Bone marrow (tissue), 2 donors: ENCODE measurements at places on chromosomes 5 and 9.
A peak's percentile ranks its signal among the peaks of the same experiment; 100 is the strongest.

DNA sequence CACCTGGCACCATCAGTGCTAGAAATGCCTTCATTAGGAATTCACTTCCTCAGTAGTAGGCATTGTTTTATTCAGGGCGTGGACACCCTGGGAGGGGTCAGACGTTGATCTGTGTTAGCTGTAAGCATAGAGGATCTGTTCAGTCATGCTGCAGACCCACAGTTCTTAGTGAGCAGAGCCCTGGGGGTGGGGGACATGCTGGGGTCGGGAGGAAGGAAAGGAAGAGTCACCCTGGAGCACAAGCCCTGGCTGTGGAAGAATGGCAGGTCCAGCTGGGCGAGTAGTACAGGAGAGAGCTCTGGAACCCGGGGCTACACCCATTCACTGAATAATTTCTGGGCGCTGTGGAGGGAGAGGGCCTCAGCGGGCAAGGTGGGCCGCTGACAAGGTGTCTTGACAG, 172.5 kb downstream of the FSTL4 start:
- DNase-seq: no peak

- no peak for DNase-seq
Observed at GRCh38 chr5:164027738-164028137, 522.3 kb downstream of the MAT2B start.

DNA sequence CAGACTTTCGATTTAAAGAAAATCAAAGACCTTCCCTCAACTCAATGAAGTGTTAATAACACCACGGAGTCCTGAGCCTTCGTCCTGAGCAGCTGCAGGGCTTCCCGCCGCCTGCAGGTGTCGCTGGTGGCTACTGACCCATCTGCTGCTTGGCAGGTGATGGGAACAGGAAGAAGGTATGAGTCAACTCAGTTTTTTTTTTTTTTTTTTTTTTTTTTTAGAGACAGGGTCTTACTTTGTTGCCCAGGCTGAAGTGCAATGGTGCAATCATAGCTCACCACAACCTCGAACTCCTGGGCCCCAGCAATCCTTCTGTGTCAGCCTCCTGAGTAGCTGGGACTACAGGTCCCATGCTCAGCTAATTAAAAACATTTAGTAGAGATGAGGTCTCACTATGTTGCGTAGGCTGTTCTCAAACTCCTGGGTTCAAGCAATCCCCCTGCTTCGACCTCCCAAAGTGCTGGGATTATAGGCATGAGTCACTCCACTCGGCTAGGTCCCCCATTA, 185.7 kb upstream of the IL12B start:
- no peak for DNase-seq

- no peak for DNase-seq
Observed at GRCh38 chr5:179245031-179245430, 100.2 kb downstream of the ADAMTS2 start.

DNA sequence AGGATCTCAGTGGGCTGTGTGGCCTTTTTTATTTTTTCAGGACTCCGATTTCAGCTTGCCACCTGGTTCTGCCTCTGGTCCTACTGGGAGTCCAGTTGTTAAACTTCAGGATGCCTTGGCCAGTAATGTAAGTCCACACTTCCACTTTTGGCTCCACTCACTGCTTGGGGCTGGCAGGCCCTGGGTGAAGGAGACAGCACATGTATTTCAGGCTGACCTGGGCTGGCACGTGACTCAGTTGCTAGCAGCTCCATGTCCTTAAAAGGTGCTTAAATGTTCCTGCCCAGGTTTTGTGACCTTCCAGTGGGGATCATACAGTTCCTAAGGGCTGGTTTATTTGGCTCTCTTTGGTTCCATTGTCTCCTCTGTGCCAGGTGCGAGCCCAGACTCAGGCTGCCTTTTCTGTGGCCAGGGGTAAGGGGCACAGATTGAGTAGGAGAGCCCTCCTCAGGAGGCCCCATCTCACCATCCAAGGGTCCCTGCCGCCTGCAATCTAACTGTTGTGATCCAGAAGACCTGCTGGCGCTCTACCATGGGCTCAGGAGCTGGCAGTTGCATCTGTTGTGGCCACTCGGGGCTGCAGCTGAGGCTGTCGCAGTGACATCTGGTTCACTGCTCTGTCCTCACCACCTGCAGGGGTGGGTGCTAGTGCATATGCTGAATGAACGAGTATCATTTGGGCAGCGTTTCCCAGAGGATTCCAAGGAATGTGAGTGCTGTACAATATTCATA, 19.2 kb upstream of the POMT1 start:
- DNase-seq: no peak

DNA sequence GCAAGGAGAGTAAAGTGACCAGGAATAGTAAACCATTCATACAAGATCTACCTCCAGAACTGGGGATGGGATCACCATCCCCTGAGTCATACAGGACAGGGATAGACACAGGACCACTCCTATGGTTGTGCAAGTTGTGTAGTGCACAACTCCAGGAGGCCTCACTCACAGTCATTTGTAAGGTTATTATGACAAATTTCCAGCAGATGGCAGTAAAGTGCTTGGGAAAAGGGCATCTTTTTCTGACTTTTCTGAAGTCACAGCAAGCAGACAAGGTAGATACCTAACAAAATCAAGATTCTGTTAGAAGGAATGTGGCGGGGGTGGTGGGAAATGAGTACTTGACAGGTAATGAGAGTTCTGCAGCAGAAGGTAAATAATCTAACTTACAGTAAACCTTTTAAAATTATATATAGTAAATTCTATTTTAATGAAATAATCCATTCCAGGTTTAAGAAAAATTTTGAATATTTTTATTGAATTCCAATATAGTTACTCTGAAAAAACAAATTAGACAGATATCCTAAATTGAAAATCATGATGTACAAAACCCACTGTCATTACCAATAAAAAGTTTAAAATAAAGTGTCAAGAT, 16.7 kb upstream of the KIF27 start:
- DNase-seq: peak; percentile 15

DNA sequence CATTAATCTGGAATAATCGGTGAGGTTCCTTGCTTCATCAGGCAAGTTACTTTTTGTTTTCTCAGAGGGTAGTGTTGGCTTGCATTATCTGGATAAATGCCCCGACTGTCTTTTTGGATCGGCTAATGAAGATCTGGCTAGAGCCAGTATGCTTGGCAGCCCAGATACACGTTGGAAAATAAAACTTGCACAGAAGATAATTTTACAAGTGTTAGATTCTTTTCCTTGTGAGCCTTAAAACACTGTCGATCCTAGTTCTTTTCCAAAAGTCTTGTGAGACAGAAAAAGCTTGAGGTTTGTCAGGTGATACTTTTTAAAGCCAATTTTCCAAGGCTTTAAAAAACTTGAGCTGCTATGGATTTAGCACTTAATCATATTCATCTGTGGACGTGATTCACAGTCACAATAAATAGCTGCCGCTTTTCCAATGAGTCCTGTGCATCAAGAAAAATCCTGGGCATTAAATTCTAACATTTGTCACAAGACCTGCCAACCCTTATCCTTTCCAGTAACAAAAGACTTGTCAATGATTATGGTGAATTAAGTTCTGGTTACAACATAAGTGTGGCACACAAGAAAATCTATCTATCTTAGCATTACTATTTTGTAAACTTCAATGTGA, 68.5 kb downstream of the PRLR start:
- DNase-seq: no peak

DNA sequence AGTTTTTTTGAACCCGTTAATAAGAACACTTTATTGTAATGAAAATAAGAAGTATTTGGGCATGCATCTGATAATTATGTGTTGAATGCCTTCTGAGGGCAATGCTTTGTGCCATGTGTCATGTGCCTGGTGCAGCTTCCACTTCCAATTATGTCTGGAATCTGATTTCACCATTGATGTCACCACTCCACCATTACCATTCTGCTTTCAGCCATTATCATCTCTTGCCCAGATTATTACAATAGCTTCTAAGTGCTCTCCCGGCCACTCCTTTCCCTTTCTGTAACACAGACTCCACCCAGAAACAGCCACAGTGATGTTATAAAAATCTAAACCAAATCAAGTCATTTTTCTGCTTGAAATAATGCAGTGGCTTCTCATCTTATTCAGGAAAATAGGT, 171.7 kb downstream of the C9orf152 start:
- DNase-seq: no peak

GRCh38 chr9:82555431-82556051, 507.4 kb downstream of the RASEF start:
- no peak for DNase-seq

DNA sequence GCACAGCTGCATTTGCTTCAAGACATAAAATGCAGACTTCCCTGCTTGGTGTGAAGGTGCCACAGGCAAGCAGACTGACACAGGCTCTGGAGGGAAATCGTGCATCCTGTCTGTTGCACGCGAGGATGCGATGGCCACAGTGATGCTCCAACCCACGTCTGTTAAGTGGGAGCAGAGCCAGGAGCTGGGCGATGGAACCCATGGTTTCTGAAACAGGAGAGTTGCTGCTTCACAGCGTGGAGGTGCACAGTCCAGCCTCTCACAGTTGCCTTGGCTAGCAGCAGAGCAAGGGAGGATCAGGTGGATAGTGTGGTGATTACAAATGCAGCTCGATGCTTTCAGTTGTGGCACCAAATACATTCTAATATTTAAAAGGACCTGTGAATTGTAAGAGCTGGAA, 108.8 kb downstream of the TENT4A start:
- DNase-seq: no peak

DNA sequence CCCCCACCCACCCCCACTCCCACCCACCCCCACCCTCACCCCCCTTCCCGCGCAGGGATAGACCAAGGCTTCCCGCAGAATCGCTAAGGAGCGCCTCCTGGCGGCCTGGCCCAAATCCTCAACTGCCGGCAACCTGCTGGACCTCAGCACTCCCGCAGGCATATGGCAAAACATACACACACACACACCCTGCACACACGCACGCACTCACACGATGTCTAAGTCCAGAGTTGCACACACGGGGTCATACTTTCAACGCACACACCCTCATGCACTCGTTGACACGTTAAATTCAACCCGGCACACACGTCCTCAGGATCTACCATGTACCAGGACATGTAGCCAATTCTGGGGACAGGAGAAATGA, 1.7 kb downstream of the CPLX2 start:
- no peak for DNase-seq

DNA sequence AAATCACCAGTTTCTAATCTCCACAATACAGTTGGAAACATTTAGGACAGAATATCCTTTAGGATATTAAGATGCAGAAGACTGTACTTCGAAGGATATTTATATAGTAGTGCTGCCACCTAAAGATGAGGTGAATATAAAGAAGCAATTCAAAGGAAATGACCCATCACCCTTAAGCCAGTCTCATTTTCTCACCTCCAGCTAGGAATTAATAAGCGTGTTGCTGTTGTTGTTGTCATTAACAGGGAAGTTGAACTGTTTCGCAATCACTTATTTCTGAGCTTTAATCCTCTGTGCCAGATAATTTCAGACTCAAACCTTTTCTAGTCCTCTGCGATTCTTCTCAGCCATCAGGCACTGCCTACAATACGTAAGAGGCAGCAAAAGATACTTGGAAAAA, 7.8 kb upstream of the PURA start:
- no peak for DNase-seq

GRCh38 chr5:143509758-143510221, 106.3 kb upstream of the NR3C1 start:
- no peak for DNase-seq

- no peak for DNase-seq
Observed at GRCh38 chr5:132262882-132263547, 5.5 kb downstream of the PDLIM4 start.

DNA sequence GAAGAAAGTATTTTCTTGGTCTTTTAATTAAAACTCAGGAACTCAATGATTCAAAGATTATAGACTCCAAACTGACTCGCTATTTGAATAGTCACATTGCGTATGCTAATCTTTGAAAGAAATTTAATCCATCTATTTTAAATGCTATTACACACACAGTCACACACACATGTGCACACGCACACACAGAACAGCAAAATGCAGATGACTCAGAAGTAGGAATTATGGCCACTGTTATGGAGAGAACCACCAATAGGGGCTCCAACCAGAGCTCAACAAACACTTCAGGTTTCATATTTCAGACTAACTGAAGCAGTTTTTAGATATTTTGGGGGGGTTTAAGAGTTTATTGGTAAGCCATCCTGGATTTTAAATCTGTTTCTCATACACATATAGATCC, 1917.9 kb downstream of the EFNA5 start:
- DNase-seq: no peak

DNA sequence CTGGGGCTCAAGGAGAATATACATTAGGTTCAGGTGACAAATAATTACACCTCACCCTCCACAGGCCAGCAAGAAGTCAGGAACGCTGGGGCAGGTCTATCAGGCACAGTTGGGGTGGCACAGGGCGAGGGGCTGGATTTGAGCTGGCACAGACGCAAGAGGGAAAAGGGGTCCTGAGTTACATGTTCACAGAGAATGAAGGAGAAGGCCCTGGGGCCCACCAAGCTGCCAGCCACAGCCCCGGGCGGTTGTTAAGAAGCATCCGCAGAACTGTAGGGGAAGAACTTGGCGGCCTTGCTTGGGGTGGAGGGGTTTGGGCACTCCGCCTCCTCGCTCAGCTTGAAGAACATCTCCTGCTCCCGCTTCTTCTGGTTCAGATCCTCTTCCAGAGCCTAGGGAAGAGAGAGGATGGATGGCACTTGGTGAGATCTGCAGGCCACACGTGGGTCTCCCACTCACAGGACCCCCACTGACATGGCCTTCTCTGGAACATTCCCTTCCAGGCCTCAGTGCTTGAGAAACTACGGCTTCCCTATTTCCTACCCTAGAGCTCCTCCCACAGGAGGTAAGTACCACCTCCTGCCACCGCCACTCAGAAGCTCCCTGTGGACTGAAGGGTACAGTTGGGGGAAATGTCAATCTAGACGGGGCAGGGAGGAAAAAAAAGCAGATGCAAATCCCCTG, 38.3 kb upstream of the FBXW11 start:
- no peak for DNase-seq

GRCh38 chr9:99385814-99386279, 163.8 kb downstream of the SEC61B start:
- no peak for DNase-seq

- no peak for DNase-seq
Observed at GRCh38 chr9:88716596-88717290, 181.8 kb downstream of the NXNL2 start.

GRCh38 chr5:159459951-159460538, 129.8 kb upstream of the IL12B start:
- DNase-seq: no peak

DNA sequence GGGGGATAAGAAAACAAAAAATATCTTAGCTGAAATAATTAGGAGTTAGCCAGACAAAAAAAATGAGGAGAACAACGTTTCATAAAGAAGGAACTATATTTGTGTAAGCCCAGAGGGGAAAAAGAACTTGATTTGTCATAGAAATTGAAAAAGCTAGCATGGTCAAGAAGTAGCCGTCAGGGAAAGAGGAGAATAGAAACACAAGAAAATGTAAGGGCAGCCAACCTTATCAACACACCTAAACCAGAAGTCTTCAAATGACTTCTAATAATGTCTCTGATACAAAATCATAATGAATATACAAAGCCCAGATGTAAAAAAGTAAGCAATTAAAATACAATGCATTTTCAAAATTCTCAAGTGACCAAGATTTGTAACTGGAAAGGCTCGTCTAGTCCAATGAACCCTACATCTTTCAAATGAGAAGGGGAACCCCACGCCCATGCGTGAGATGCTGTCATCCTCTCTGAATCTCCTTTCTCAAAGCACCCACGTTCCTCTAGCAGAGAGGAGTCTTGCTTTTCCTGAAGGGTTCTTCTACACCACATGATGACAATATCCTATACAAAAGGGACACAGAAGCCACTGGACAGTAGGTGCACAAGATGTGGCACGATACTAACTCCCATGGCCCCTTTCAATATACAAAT, 103.7 kb downstream of the ARL15 start:
- DNase-seq: no peak
